EH (cell line): ENCODE measurements at places on chromosomes 13 and 19.

DNA sequence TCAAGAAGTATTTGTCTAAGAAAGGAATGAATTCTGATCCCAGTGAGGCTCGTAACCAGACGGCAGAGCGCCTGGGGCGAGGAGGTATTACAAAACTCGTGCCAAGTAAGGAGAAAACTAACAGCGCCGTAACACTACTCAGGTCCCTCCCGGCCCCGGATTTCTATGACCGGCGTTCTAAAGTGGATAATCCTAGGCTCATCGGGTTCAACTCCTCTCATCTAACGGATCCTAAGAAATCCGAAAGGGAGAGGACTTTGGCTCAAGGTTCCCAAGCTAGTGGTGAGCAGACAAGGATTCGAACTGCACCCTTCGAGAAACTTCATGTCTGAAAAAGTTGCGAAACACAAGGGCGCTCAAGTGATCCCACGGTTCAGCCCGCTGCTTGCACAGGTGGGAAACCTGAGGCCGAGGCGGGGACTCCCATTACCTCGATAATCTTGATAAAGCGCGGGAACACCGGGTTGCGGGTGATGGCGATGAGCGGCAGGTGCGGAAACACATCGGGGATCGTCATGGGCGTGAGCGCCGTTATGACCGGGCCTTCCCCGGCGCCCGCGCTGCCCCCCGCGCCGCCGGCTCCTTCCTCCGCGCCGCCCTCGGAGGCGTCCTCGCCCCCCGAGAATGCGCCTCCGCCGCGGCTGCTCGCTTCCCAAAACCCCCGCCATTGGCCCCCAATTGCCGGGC is 529 bp downstream of the LONP1 start:
- DNase-seq = peak; percentile 53

- peak; percentile 25 for DNase-seq
These were observed 66.8 kb downstream of the TBC1D4 start for GRCh38 chr13:75415171-75415570.

DNA sequence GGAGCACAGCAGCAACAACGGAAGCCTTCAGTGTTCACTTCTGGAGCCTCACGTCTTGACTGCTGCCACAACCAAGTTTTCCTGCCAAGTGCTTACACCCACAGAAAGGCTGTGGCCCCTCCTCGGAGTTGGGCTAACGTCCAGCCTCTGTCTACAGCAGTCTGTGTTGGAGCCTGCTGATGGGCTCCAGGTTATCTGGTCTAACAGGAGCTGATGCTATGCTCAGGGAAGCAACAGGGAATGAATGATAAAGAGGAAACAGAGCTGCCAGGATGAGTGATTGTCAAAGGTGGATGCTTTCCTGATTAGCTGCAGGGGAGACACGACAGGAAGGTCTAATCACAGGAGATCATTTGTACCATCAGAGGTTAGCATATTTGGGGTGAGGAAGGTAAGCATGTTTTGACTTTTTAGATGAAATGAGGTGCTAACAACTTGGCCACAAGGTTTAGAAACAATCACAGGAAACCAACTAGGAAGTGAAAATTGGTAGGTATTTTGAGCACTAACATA is 53.8 kb upstream of the RCBTB2 start:
- DNase-seq = no peak

- peak; percentile 3 for DNase-seq
These were observed 77.3 kb downstream of the FGF9 start for GRCh38 chr13:21748166-21748565.

DNA sequence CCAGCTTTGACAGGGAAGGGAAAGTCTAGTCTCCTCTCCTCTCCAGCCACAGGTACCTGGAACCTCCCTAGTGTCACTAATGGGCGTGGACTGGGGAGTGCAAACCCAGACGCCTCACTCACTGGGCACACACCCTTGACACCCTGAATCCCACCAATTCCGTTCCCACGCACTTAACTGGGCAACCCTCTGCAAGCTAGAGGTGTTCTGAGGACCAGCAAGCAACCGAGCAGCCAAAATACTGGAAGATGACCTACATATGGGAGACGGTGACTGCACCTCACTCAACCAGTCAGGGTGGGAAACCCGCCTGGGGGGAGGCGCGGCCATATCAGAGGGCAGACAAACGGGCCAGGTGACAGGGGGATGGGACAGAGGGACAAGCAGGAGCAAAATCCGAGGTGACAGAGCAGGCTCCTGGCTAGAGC is 991 bp downstream of the ABHD17A start:
- no peak for DNase-seq

GRCh38 chr19:8194528-8195267 is 14.5 kb upstream of the CERS4 start:
- no peak for DNase-seq

GRCh38 chr19:29785955-29786589 is 25.7 kb upstream of the CCNE1 start:
- DNase-seq = no peak

DNA sequence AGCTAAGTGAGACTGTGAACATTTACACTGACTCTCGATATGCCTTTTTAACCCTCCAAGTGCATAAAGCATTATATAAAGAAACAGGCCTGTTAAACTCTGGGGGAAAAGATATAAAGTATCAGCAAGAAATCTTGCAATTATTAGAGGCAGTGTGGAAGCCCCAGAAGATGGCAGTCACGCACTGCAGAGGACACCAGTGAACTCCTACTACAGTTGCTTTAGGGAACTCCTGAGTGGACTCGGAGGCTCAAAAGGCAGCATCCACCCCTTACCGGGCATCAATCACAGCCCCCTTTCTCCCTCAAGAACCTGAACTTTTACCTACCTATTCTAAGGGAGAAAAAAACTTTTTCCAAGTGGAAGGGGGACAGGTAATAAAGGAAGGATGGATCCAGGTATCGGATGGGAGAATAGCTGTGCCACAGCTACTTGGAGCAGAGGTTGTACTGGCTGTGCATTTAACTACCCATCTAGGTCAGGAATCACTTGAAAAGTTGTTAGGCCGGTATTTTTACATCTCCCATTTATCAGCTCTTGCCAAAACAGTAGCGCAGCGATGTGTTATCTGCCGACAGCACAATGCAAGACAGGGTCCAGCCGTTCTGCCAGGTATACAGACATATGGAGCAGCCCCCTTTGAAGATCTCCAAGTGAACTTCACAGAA is 80.1 kb downstream of the ZNF486 start:
- DNase-seq = peak; percentile 11

DNA sequence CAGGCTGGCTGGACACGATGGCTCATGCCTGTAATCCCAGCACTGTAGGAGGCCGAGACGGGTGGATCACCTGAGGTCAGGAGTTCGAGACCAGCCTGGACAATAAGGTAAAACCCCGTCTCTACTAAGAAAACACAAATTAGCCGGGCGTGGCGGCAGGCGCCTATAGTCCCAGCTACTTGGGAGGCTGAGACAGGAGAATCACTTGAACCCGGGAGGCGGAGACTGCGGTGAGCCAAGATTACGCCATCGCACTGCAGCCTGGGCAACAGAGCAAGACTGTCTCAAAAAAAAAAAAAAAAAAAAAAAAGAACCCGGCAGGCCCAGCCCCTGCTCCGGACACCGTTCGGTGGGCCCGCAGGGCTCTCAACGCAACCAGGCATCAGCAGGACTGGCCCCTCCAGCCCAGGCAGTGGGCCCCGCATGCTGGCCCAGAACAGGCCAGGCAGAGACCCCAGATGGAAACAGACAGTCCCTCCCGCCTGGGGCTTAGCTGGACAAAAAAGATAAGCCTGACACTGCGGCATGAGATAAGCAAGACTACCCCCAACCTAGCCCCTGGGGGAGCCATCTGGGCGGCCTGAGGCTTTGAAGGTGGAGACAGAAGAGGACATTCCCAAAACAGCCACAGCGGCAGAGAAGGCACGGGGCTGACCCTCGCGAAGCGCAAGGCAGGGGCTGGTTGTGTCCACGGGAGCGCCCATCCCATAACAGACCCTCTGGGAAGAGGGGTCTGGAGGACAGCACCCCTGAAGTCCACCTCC is 11.6 kb downstream of the REXO1 start:
- no peak for DNase-seq

DNA sequence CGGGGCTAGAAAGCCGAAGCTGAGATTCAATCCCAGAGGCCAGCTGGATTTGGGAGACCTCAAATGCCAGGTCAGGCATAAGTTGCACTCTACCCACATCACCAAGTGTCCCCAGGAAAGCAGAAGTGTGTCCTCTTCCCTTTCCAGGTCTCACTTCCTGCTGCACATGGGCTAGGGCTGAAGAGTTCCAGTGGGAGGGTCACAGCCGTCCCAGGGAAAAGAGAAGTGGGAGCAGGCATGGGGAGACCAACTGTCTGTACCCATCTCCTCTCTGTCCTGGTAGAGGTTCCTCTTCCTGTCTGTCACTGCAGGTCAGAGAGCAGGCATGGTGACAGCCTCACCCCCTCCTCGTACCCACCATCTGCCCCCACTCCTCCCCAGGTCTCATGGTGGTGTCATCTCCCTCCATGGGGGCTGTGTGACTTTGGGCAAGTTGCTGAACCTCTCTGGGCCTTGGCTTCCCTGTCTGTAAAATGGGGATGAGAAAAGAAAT is 14.8 kb downstream of the AXL start:
- no peak for DNase-seq

- no peak for DNase-seq
These were observed 11.7 kb upstream of the PTPRS start for GRCh38 chr19:5352229-5352763.

- peak; percentile 83 for DNase-seq
These were observed 5.4 kb downstream of the UPF3A start for GRCh38 chr13:114286808-114287207.

GRCh38 chr19:7280940-7281666 is 13.1 kb downstream of the INSR start:
- no peak for DNase-seq

- peak; percentile 66 for DNase-seq
These were observed 24.1 kb upstream of the ASPDH start for GRCh38 chr19:50537769-50538230.

DNA sequence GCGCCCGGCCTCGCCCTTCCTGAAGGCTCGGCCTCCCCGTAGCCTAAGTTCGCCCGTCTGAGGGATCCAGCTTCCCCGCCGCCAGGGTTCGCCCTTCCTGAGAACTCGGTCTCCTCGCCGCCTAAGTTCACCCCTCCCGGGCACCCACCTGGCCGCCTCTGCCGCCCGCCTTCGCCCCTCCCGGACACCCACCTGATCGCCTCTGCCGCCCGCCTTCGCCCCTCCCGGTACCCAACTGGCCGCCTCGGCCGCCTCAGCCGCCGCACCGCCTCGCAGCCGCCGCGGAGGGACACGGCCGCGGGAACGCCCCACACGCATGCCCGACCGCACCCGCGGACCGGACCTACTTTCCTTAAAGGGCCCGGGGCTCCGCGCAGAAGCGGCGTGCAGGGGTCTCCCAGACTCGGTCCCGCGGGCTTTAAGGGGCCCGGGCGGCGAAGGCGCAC is at the start of gene MOB3A:
Gene MOB3A, minus strand, starts transcription at position 293 of the 446 bp plus-strand sequence. CDS start 17,766 bp downstream, outside the sequence.
- DNase-seq = peak; percentile 89

GRCh38 chr13:96474181-96474557 is 384.3 kb downstream of the HS6ST3 start:
- no peak for DNase-seq

- no peak for DNase-seq
These were observed 15.2 kb upstream of the C1QTNF9B start for GRCh38 chr13:23912469-23912868.

GRCh38 chr19:16521715-16522289 is 20.4 kb downstream of the CHERP start:
- no peak for DNase-seq

- DNase-seq = no peak
These were observed 13.5 kb downstream of the LILRA5 start for GRCh38 chr19:54299515-54299914.

GRCh38 chr19:14558370-14559066 is 13.3 kb downstream of the NDUFB7 start:
- no peak for DNase-seq

GRCh38 chr19:12668932-12669269 is 2.3 kb downstream of the WDR83 start:
- DNase-seq = peak; percentile 60

DNA sequence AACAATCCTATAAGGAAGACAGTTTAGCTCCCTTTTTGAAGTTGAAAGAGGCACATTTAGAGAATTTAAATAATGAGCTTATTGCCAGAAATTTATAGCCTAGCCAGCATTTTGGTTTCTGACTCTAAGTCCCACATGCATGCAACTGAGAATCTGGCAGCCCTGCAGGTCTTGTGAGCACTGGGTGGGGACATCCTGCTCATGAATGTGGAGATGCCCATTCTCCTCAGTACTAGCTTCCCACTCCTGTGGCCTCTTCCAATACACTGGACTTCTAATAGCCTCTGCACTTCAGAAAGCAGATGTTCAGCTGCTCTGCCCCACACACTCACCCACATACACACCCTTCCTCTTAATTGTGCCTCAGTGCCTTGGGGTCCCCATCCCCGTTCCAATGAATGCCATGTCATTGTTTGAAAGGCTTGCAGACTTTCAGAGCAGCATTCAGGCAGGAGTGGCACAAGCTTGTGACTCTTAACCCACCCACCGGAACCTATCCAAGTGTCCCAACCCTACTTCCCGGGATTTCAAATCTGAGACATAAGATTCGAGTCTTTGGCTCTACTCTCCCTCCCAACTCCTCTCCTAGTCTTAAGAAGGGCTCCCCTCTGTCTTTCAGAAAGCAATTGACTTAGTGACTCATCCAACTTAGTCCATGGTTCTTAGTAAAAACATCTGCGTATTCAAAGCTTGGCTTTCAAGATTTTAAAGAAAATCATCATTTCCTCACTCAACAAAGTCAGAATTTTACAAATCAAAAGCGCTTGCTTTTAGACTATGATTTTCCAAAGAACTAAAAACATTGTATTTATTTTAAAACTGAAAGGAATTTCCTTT is 80.0 kb upstream of the FREM2 start:
- no peak for DNase-seq

DNA sequence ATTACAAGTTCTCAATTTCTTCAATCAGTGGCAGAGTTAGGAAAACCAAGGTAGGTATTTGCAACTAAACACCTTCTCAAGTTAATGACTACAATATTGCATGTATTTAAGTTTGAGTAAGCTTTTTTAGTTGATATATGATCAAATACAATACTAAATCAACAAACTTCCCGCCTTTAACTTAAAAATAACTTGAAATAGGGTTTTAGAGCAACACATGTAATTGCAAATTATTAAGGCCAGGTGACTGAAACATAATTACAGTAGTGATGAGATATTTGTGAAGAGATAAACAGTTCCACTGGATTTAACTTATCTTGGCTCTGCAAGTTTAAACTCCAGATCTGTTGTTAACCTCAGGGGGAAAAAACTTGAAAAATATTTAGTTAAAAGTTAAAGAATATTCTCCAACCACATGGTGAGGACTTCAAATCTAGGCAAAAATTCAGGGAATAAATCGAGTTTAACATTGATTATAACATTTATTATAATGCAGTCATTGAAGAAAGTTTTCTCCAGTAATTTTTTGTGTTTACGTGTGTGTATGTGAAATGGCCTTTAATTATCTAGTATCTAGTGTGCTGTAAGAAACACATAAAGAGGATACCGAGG is 3.6 kb downstream of the DACH1 start:
- no peak for DNase-seq

GRCh38 chr13:36764536-36764935 is 54.5 kb upstream of the RFXAP start:
- no peak for DNase-seq

GRCh38 chr13:59877933-59878332 is 285.8 kb downstream of the DIAPH3 start:
- peak; percentile 53 for DNase-seq

- DNase-seq = peak; percentile 95
These were observed 521.0 kb downstream of the SUCLA2 start for GRCh38 chr13:47480121-47480520.

- no peak for DNase-seq
These were observed 77.5 kb downstream of the ZNF536 start for GRCh38 chr19:30449673-30450072.

GRCh38 chr13:32354040-32354439 is 38.7 kb downstream of the BRCA2 start:
- no peak for DNase-seq
